ENCODE measurements at places on chromosomes 11 and 22. TPM values are rescaled to one million over a fixed set of nuclear protein-coding genes. Genes with fewer than 3 reads are reported as not detected.
A peak's percentile ranks its signal among the peaks of the same experiment; 100 is the strongest.

The EPS8L2 gene
- 2.3 TPM for total RNA-seq

The NAALADL1 gene
- not detected for total RNA-seq

The INPP5J gene
- 18.3 TPM for total RNA-seq

The MARK2 gene
- total RNA-seq: 26.9 TPM

The TIMM10 gene
- total RNA-seq: 49.8 TPM

The INS gene
- not detected for total RNA-seq

The F2 gene
- not detected for total RNA-seq

The TRIM6 gene
- total RNA-seq: not detected

The SCGB1A1 gene
- not detected for total RNA-seq

The OR5AS1 gene
- total RNA-seq: not detected

The CECR2 gene
- 1.6 TPM for total RNA-seq

The HEPN1 gene
- total RNA-seq: not detected

The OR51B5 gene
- not detected for total RNA-seq

The GDPD4 gene
- total RNA-seq: not detected

The BSCL2 gene
- 79.1 TPM for total RNA-seq

The KRTAP5-8 gene
- total RNA-seq: not detected

The HBG1 gene
- not detected for total RNA-seq

DNA sequence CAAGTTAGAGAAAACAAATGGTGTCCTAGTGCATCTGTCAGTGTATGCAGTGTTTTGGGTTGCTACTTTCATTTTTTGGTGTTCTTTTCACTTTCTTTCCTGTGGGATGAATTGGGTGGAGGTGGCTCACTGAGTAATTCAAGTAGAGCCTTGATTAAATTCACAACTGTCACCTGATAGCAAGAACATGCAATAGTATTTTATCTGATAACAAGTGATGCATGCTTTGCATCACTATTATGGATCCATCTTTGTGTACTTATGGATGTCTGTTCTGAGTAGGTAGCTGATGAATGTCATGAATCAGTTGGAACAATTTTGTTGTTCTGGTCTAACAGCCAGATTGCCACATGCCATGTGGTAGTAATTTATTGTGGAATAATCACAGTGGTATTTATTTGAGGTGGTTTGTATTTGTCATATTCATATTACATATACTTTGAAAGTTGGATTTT, 87.5 kb downstream of the DDX10 start:
- DNase-seq: no peak

GRCh38 chr22:25564320-25564978, at the start of gene GRK3:
Gene GRK3, plus strand, starts transcription at chr22:25564675. Its CDS starts 366 bp downstream, at chr22:25565041.
- peak; percentile 55 for DNase-seq

GRCh38 chr11:36450110-36450572, 59.9 kb downstream of the TRAF6 start:
- DNase-seq: peak; percentile 45

GRCh38 chr11:2812371-2812991, 73.1 kb downstream of the CDKN1C start:
- DNase-seq: no peak

DNA sequence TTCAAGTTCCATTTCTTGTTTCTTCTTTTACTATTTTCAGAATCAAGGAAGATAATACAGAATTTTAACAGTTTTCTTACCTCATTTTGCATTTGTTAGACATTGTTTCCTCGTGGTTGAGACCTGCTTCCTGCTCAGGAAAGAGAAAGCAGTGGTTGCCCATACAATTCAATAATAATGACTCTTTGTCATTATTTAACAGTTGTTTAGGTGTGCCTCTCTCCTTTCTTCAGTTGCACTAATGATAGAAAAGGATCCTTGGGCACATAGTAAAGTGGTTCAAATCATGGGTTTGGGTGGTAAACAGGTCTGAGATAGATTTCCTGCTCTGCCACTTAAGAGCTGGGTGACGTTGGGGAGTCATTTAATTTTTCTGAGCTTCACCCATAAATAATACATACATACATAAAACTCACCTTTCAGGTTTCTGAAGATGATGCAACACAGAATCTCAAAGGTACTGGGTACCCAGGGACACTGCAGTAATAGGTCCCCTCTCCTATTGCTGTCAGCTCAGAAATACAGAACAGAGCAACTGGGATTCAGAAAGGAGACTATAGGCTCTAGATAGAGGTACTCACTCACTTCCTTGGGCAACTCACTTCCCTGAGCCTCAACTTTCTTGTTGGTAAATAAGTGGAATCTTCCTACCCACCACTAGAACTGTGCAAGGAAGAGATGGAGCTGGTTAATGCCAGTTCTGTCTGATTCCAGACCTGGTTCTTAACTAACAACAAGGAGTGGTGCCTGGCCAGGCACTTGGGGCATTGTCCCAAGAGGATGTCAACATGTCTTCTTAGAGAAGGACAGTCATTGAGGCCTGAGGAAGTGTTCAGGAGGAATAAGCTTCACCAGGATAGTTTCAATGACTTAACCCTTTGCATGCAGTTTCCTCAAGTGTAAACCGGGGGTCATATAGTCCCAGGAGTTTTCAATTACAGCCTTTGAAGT, 34.9 kb downstream of the CD44 start:
- no peak for DNase-seq

- DNase-seq: no peak
Measured at GRCh38 chr22:43198936-43199335, 12.0 kb upstream of the TTLL12 start.

- no peak for DNase-seq
Measured at GRCh38 chr11:119520966-119521365, 98.0 kb upstream of the THY1 start.

DNA sequence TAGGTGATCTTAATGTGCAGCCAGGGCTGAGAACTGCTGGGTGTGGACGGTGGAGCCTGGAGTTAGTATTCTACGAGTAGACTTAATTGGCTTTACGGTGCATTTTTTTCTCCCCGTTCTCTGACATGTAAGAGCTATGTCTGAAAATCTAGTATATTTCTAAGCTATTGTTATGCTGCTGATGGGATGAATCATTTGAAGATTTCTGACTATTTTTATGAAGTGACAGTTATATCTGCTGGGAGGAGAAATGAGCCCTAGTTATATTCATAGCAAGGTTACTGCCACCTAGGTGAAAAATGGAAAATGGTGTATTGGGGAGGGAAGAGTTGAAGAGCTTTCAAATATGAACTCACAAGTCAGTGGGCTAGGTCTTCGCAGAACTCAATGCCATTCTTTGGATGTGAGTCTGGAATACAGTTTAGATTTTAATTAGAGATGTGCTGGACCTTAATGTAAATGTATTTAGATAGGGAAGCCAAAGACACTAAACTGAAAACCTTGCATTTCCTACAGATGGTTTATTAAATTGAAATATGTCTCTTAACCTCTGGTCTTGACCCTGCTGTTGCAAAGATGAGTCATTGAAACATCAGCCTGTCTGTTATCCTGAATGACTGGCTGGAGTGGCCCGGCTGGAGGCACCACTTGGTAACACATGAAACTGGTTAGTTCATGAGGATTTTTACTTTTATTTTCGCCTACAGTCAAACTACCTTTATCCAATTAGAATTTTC, 293.7 kb downstream of the DDX10 start:
- no peak for DNase-seq

- DNase-seq: no peak
Measured at GRCh38 chr11:41456269-41456668, 3.2 kb downstream of the LRRC4C start.

GRCh38 chr11:126378763-126379162, 23.3 kb downstream of the ST3GAL4 start:
- DNase-seq: no peak

GRCh38 chr22:50105208-50106100, 15.6 kb downstream of the MOV10L1 start:
- no peak for DNase-seq

GRCh38 chr11:121645001-121645400, 192.2 kb upstream of the SORL1-AS1 start:
- DNase-seq: no peak

- DNase-seq: no peak
Measured at GRCh38 chr22:50479721-50480120, 1.6 kb upstream of the ADM2 start.

- peak; percentile 92 for DNase-seq
Measured at GRCh38 chr22:30262917-30263741, 3.5 kb downstream of the OSM start.

- no peak for DNase-seq
Measured at GRCh38 chr11:67280341-67280787, 8.7 kb upstream of the ANKRD13D start.

- no peak for DNase-seq
Measured at GRCh38 chr22:42862045-42862734, 5.1 kb upstream of the ARFGAP3 start.

GRCh38 chr11:102991776-102992175, 36.2 kb upstream of the MMP13 start:
- DNase-seq: no peak

DNA sequence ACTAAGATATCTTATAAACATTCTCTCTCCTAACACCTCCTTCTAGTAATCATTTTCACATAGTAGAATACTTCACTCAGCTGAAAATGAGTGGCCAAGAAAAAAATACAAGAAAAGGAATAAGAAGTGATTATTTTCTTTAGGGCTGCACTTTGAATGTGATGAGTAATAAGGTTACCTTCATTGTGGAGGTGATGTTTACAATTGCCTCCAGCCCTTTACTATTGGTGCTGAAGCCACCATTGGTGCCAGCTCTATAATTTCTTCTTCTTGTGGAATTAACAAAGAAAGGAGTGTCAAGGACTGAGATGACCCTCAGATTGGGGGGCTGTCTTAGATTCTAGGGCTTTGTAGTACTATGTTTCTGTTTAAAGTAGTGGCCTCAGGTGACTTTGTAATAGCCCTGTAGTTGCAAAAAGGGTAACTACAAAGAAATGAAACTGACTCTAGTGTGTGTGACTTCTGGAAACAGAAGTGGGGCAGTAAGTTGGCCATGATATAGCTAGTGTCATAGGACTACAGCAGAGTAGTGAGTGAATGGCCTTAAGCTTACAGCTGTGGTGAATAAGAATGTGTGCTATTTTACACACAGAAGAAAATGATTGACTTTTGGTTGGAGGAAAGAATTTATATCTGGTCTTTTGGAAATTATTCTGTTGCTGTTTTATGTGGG, 287.2 kb downstream of the TMEM135 start:
- no peak for DNase-seq

- no peak for DNase-seq
Measured at GRCh38 chr22:33535937-33536875, 384.1 kb downstream of the LARGE1 start.

DNA sequence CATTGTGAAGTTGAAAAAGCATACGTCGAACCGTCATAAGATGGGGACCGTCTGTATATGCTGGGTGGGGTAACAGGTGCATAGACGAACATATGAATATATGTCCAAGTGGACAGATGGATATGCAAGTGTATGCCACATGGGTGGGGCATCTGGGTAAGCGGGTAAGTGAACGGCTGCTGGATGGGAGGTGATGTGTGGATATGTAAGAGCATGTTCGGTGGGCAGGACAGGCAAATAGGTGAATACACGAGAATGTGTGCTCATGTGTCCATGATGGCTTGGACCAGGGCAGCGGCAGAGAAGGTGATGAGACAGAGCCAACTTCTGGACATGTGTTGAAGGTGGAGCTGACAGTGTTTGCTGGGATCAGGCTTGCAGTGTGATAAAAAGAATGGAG, 12.0 kb downstream of the IFITM10 start:
- no peak for DNase-seq
